ENCODE measurements at places on chromosomes 7 and 10.

- no peak for DNase-seq
Observed at GRCh38 chr10:52679117-52679516, 93.5 kb downstream of the MBL2 start.

DNA sequence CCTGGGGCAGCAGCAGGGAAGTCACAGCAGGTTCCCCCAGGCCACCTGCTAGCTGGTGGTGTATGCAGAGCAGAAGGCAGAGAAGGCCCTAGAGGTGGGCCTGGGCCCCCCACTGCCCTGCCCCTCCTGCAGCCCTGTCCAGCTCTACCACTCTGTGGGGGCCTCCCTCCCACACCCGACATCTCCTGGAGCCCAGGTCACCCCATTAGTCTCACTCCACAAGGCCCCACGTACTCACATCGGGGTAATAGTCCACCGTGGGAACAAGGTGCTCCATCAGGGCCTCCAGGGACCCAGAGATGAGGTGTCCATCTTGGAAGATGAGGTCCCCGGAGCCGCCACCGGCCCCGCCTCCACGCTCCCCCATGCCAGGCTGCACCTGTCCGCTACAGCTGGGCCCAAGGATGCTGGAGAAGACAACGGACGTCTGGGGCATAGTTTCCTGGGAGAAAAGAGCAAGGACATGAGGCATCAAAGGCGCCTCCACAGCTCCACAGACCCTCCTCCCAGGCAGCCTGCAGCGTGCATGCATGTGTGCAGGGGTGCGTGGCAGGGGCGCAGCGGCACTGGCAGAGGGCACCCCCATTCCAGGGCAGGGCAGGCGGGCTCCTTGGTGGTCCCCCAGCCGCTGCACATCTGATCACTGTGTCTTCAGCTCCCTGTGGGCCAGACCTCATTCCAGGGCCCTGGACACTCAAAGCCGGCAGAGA, 61.0 kb downstream of the RASGEF1A start:
- DNase-seq: no peak

GRCh38 chr10:21626457-21627161, 92.6 kb downstream of the MLLT10 start:
- DNase-seq: no peak

DNA sequence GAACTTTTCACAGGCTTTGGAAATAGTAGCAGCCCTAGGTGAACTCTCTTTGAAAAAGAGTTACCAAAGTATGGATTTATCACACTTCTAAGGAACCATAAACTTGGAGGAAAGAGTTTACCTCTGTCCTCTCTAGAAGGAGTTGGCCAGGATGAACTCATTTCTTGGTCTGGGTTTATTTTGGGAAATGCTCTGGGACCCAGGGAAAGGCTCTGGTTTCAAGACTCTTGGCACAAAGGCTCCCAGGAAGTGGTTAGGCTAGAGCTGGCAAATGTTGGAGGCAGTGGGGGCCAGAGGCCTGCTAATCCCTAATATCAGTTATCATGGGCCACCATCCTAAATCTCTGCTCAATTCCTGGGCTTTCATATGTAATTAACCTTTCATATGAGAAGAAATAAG, 36.3 kb upstream of the CDK6 start:
- no peak for DNase-seq

DNA sequence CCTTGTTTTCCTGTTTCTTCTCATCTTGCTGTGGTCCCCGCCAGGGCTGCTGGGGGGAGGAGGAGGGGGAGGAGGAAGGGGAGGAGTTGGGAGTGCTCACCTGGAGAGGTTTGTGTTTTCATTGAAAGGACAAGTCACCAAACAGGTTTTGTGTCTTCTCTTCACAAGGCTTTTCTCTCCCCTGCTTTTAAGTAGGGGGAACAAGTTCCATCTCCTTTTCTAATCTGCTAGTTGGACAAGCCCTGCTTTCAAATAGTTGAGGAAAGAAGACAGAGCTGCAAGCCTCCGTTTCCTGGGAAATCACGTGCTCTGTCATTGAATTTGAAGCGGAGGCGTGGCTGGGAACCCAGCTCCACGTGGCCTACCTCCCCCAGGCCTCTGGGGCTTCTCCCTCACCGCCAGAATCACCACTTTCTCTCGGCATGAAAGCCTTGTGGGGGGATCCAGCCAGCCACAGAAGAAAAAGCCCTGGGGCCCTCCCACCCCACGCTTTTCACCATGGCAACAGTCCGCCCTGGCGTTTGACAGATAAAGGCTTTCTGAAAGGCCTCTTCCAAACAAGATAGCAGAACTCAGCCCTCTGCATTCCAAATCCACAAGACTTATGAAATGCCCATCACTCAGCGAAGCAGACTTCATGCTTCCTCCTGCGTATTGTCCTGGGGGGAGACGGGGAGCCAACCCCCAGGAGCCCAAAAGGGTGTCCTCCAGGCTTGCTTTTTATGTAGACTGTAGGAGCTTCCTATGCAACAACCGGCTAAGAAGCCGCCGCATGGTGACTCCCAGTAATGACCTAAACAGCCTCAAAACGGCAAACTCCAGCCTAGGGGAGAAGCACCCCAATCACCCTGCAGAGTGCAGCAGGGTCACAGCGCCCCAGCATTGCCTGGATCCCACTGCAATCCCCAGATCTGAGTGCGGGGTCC, 51.7 kb downstream of the PROSER2 start:
- DNase-seq: peak; percentile 49

DNA sequence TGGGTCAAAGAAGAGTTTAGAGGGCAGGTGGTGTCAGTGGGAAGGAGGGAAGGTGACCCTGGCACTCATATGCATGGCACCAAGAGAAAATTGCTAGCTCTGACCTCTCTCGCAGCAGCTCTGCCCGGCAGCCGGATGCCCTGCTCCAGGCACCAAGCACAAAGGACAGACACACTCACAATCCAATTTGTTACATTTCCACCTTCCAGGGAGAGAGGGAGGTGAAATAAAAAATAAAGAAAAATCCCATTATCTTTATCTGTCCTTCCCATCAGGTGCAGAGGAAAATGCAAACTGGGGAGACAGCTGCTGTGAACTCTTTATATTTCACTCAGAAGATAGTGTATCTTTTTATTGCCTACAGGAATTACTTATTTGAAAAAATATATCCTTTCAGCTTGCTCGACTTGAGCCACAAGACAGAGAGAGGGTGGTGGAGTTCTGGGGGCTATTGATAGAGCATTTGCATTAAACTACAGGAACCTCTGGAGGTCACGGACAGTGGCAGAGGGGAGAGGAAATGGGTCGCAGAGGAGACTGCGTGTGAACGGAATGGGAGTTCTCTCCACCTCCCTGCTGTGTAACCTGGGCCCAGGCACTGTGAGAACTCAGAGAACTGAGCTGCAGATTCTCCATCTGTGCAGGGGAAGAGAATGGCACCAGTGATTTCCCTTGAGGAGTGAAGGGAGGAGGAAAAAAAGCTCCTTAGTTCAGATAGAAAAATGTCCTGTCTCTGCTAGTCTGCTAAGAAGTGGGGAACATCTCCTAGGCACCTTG, 421.4 kb downstream of the PLXNA4 start:
- DNase-seq: no peak

DNA sequence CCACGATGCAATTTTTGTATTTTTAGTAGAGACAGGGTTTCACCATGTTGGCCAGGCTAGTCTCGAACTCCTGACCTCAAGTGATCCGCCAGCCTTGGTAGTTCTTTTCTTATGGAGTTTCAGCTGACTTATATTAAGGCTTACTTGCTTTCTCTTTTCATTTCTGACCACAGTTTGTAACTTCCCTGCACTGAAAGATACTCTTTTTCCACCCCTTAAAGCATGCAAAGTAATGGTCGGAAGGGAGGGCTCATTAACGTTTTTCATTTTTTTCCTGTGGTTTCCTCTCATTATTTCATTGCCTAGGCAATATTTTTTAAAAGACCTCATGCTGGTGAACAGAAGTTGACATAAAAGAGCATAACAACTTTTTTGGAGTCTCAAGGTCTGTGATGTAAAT, 27.0 kb downstream of the ADRB1 start:
- DNase-seq: no peak

DNA sequence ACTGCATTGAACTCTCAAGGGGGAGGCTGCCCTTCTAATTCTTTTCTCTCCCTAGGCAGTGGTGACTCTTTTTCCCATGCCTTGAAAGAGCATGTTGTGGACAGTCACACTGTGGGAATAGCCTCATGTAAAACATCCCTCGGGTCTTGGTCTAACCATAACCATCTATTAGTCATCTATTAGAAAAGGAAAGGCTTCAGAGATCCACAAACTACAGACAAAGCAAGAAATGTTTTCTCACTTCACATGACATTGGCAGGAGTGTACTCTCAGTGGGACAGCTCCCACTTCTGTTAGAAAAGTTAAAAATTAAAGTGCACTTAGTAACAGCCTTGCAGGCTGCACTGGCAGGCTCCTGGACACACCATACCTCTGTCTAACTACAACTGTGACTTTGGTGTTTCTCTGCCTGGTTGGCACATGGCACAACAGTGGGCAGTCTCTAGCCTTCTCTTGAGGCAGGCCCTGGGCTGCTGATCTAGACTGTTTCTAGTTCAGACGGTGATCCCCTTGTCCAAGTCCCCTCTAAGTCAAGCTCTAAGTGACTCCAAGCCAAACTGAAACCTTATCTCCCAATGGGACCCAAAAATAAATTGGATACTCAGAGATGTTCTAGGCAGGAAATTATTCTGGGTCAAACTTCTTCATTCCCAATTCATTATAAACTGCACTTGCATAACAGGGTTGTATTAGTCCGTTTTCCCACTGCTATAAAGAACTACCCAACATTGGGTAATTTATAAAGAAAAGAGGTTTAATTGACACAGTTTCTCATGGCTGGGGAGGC, 57.9 kb upstream of the ITGB1 start:
- DNase-seq: no peak

- DNase-seq: no peak
Observed at GRCh38 chr7:139265673-139266072, 34.6 kb downstream of the UBN2 start.

DNA sequence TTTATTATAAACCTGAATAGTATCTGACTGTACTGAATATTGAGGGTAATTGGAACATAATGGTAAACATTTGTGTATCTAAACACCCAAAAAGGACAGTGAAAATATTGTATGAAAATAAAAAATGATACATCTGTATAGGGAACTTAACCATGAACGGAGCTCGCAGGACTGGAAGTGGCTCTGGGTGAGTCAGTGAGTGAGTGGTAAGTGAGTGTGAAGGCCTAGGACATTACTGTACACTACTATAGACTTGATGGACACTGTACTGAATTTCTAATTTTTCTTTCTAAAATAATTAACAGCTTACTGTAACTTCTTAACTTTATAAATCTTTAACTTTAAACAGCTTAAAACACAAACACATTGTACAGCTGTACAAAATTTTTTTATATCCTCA, 454.5 kb upstream of the FZD8 start:
- DNase-seq: no peak

DNA sequence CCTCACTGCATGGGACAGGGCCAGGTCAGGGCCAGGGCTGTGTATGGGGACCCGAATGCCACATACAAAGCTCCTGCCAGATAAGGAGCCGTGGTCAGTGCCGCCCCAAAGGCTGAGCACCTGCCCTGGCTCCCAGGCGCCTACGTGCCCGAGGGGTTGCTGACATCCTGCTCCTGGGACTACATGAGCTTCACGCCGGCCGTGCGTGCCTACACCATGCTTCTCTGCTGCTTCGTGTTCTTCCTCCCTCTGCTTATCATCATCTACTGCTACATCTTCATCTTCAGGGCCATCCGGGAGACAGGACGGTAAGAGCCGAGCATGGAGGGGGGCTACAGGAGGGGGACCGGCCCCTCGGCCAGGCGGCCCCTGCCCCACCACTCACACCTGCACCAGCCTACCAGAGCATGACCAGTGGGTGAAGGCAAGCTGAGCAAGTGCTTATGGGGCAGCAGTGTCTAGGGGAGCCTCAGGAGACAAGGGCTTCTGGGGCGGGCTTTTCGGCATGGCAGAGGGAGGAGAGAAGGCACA, 4.9 kb downstream of the OPN4 start:
- no peak for DNase-seq

DNA sequence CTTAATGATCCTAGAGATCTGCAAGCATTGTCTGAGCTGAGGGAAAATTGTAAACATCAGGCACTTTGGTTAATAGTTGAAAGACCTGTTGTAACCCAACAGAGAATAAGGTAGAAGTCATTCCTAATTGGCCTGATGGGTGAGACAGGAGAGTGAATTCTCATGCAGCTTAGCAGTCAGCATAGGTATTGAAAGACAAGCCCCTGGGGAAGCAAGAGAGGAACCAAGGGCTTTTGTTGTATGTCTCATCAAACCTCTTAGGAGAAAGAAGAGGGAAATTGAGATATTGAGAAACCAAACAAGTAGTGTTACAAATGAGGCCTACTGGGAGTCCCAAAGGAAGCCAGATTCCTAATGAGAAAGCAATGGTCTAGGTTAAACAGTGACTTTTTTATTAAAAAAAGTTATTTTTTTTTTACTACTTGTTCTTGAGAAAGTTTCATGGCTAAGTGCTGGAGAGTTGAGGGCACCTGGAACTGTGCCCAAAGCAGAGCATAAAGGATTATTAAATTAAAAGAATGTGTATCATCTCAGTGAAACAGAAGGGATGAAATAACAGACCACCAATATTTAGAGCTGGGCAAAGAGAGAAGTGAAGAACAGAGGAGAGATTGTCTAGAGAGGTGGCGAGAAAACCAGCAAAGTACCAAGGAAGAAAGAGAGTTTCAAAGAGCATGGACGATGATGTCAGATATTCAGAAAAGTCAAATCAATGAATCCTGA, 168.9 kb downstream of the CDK14 start:
- DNase-seq: no peak

DNA sequence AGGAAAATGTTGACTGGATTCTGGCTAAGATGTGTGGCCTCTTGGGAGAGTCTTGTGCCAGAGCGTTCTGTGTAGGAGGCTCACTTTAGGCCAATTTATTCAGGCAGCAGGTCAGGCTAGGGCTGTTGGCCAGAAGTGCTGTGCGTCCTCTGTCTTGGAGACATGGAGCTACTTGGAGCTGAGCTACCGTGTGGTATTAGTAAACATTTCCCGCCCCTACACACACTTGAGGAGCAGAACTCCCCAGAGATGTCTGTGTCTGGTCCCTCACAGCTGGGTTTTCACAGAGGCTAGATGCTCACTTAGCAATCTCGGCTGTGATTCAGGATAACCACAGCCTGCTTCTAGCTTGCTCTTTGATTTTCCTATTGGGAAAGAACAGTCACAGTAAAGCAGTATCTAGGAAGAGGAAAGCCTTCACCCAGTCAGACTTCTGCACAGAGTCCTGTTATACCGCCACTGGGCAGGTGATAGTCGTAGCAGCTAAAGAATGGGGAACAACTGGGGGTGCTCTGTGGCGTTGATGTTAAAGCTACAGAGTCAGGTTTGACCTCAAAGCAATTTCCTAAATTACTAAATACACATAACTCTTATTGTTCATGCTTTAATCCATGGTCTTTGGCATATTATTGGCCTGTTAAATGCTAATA, 86.7 kb downstream of the MDFIC start:
- DNase-seq: no peak

Measured in stimulated activated CD8-positive, alpha-beta memory T cell treated with anti-CD3 and anti-CD28 coated beads, Interleukin-7, amount 100 ng/mL, for 4 hours (primary cell).